ENCODE measurements at places on chromosomes 1 and 21.

GRCh38 chr1:244050835-244051444 lies at the start of gene ZBTB18:
Gene ZBTB18, plus strand, starts transcription at chr1:244051283. Its CDS starts 149 bp downstream, at chr1:244051432.
- DNase-seq, result peak; percentile 7

DNA sequence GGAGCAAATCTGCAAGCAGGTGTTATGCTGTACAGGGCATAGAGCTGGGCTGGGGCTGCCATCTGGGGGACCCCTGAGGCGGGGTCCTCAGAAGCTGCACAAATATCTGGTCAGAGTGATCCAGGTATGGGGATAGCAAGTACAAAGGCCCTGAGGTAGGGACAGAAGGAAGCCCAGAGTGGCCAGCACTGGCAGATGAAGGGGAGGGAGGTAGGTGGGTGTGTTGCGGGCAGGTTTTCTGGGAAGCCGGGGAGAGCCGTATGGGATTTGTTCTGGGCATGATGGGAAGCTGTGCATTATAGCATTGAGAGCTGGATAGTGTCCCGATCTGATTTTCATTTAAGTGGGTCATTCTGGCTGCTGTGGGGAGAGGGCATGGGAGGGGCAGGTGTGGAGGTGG lies 102.7 kb downstream of the ARHGEF10L start:
- DNase-seq, result no peak

GRCh38 chr1:165313903-165314302 lies 42.6 kb downstream of the LMX1A start:
- no peak for DNase-seq

GRCh38 chr1:168977618-168978017 lies 128.9 kb upstream of the ATP1B1 start:
- DNase-seq, result no peak

- DNase-seq, result no peak
Measured at GRCh38 chr1:17765444-17766411, 10.6 kb downstream of the ACTL8 start.

GRCh38 chr1:209707308-209707707 lies 2.7 kb downstream of the HSD11B1 start:
- no peak for DNase-seq
